ENCODE measurements at places on chromosomes 5 and 9.

DNA sequence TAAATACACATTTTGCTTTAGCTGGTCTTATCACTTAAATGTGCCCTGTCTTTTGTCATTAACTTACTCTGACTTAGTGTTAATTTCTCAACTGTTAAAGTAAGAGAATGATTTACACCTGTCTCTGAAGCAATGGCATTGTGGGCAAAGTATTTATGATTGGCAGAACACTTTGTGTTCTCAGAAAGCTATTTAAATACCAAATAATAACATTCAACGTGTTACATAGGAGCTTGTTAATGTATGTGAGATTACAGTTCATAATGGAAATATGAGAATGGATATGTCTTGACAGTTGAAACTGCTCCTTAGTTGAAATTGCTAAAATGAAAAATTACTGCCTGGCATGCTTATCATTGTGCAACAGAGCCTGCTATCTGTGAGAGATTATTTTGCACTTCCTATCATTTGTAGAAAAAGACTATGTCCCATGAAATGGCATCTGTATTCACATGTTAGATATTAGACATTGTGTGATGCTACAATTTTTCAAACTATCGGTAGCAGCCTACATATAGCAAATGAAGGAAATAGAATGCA lies 46.1 kb downstream of the PRR16 start:
- DNase-seq, result no peak

GRCh38 chr9:94018628-94019027 lies 63.5 kb upstream of the BARX1 start:
- DNase-seq, result no peak

- no peak for DNase-seq
Measured at GRCh38 chr9:20618361-20618802, 3.9 kb downstream of the MLLT3 start.

GRCh38 chr5:167598166-167598565 lies 693.3 kb upstream of the WWC1 start:
- no peak for DNase-seq

DNA sequence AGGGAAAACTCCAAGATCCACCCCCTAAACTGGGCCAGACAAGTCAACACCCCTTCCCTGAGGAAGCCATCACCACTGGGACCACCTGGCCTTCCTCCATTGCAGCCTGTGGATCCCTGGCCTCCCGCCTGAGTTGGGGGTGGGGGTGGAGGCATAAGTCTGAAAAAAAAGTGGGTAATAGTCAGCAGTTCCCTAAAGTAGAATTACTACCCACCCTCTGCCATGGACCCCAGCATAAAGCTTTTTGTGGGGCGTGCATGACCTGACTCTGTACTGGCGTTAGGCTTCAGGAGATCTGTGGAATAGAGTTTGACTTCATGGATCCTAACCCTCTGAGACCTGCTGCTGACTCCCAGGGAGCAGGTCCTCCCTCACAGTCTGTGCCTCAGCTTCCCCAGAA lies 2.0 kb upstream of the CXXC5 start:
- DNase-seq, result no peak
